MM.1S (cell line): ENCODE measurements at places on chromosomes 6 and 20.

DNA sequence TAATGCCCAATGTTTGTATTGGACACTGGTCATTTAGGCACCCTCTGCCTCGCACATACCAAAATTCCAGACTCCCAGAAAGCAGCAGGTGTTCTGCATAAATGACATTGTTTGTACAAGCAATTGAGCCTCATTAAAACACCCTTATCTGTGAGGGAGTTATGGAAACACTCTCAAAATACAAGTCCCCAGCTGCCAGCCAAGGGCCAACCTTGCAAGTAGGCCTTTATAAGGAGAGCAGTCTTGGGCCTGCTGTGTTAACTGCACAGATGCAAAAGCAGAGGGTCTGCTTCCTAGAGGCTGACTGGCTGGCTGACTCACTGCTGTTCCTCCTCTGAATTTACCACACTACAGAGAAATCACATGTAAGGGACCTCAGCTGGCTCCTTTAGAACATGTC is 150.4 kb upstream of the HMGN3 start:
- no peak for DNase-seq
- no peaks in the 10 kb centered on the region for H3K27me3 ChIP-seq
- no peaks in the 10 kb centered on the region for H3K4me1 ChIP-seq
- H3K4me3 ChIP-seq = no peak overlapping the region

DNA sequence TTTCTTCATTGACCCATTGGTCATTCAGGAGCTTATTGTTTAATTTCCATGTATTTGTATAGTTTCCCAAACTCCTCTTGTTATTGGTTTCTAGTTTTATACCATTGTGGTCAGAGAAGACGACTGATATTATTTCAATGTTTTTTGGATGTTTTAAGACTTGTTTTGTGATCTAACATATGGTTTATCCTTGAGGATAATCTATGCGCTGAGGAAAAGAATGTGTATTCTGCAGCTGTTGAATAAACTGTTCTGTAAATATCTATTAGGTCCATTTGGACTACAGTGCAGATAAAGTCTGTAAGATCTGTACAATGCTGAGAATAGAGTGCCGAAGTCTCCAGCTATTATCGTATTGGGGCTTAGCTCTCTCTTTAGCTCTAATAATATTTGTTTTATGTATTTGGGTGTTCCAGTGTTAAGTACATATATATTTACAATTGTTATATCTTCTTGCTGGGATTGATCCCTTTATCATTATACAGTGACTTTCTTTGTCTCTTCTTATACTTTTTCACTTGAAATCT is 223.3 kb upstream of the ZNF217 start:
- no peaks in the 10 kb centered on the region for H3K27me3 ChIP-seq
- H3K4me3 ChIP-seq = no peak overlapping the region
- no peak for DNase-seq
- no peak overlapping the region for H3K27ac ChIP-seq
- H3K4me1 ChIP-seq = no peaks in the 10 kb centered on the region

- no peaks in the 10 kb centered on the region for H3K27me3 ChIP-seq
- no peaks in the 10 kb centered on the region for H3K4me1 ChIP-seq
- H3K4me3 ChIP-seq = no peak overlapping the region
- DNase-seq = no peak
Observed at GRCh38 chr6:153476243-153476642, 345.2 kb upstream of the RGS17 start.

GRCh38 chr6:142679907-142680700 is 264.9 kb downstream of the HIVEP2 start:
- H3K27me3 ChIP-seq = no peaks in the 10 kb centered on the region
- H3K4me3 ChIP-seq = no peak overlapping the region
- H3K4me1 ChIP-seq = no peaks in the 10 kb centered on the region

- no peaks in the 10 kb centered on the region for H3K36me3 ChIP-seq
- H3K27me3 ChIP-seq = no peaks in the 10 kb centered on the region
- H3K4me1 ChIP-seq = no peaks in the 10 kb centered on the region
- H3K27ac ChIP-seq = no peak overlapping the region
- DNase-seq = no peak
- H3K4me3 ChIP-seq = no peak overlapping the region
Observed at GRCh38 chr6:170068496-170068895, 222.4 kb downstream of the DLL1 start.

- H3K4me1 ChIP-seq = no peaks in the 10 kb centered on the region
- no peak overlapping the region for H3K4me3 ChIP-seq
- no peaks in the 10 kb centered on the region for H3K27me3 ChIP-seq
- no peak overlapping the region for H3K27ac ChIP-seq
- H3K36me3 ChIP-seq = no peaks in the 10 kb centered on the region
Observed at GRCh38 chr6:148347441-148348054, 4.9 kb downstream of the SASH1 start.

GRCh38 chr6:43089467-43089866 is 13.4 kb downstream of the PTK7 start:
- DNase-seq = no peak
- H3K4me3 ChIP-seq = no peak overlapping the region
- H3K36me3 ChIP-seq = no peaks in the 10 kb centered on the region

DNA sequence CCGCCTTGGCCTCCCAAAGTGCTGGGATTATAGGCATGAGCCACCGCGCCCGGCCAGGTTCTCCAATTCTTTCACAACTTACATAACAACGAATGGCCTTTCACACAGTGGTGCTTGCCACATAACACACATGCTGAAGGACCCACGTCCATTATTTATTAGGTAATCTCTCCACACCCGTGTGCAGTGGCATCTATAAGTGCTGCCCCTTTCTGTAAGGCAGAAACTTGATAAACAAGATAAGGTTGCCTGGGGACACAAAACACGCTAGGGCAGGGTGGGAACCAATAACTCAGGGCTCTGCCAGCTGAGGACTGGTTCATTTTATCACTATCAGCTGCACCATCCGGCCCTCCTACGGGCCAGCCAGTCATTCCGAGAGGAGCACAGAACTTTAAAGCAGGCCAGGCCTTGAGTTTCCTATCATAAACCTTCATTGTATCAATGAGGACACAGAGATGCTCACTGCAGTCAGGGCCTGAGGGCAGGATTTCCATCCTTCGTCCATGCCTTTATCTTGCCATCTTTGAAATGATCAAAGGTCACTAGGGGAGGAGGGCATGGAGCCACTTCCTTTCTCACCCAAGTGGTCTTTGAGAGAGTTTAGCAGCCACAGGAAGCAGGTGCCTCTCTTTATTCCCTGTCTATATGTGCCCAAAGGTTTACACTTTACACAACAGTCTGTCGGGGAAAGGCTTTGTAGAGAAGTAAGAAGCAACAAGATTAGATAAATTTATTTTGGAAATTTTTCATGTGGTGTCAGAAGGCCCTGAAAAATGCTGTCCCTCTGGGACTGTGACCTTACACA is 37.6 kb downstream of the GPLD1 start:
- no peak for DNase-seq
- no peaks in the 10 kb centered on the region for H3K36me3 ChIP-seq
- H3K4me3 ChIP-seq = no peak overlapping the region
- H3K27me3 ChIP-seq = no peaks in the 10 kb centered on the region

GRCh38 chr6:5763871-5764270 is 242.9 kb downstream of the NRN1 start:
- no peak overlapping the region for H3K4me3 ChIP-seq
- H3K4me1 ChIP-seq = no peaks in the 10 kb centered on the region
- no peak overlapping the region for H3K27ac ChIP-seq
- no peaks in the 10 kb centered on the region for H3K36me3 ChIP-seq

DNA sequence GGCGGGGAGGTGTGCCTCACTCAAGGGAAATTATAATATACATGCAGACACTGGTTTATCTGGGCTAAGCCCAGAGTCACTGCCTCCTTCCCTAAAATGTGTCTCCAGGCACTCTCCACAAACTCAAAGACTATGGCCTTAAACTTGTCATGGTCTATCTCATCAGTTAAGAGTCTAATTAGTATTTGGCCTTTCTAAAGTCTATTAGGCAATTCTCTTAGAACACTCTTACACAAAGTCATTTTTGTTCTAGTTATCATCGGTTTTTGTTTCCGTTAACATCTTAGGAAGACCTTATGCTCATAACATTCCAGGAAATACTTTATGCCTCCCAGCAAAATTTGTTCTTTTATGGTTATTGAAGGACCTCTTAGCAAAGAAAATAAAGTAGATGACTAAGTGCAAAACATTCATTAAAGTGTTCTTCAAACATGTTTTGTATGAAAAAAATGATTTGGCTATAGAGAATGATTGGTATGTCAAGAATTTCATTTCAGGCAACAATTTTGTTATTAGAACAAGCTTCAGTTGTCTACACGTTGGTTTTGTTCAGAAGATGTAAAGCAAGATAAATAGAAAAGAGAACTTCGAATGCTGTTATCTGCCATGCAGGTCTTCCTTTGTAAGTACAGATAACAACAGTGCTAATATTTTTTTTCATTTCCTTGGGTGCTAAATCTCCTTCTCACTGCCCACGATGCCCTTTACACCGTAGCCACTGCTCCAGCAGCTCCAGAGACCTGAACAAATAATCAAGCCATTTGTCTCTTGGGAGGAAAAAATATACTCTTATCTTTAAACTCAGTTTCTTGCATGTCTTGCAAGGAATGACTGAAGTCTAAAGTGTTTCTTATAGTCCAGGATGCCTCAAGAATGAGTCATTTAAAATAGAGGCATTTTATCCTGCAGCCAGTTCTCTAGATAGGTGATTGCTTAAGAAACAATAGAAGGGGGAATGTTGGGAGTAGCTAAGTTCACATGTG is 170.4 kb downstream of the HTR1B start:
- DNase-seq = no peak
- no peaks in the 10 kb centered on the region for H3K4me1 ChIP-seq
- H3K27me3 ChIP-seq = no peaks in the 10 kb centered on the region
- no peaks in the 10 kb centered on the region for H3K36me3 ChIP-seq
- H3K4me3 ChIP-seq = no peak overlapping the region

DNA sequence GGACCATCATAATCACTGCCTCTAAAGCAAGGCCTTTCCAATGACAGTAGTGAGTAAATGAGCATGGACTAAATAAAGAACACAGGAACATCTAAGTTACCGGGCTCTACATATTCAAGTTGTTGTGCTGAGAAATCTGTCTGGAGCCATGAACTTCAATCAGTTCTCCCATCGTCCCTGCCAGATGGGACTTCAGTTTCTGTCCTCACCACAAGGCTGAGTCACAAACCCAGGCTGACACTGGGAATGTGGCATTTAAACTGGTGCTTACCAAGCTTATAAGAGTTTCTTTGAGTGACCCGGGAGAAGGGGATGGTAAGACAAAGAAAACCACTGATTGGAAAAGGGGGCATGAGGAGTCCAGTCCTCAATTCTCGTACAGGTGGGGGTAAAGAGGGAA is 497.0 kb downstream of the MAFB start:
- H3K4me3 ChIP-seq = no peak overlapping the region
- no peaks in the 10 kb centered on the region for H3K36me3 ChIP-seq
- H3K27ac ChIP-seq = no peak overlapping the region
- no peak for DNase-seq
- no peaks in the 10 kb centered on the region for H3K4me1 ChIP-seq

GRCh38 chr6:154167126-154167525 is 128.1 kb downstream of the OPRM1 start:
- 0 out of 2 replicates have a peak, but pooled peaks cover 5% of the 10 kb centered on the region for H3K4me1 ChIP-seq
- no peak overlapping the region for H3K27ac ChIP-seq
- no peak overlapping the region for H3K4me3 ChIP-seq
- no peaks in the 10 kb centered on the region for H3K27me3 ChIP-seq
- no peaks in the 10 kb centered on the region for H3K36me3 ChIP-seq

DNA sequence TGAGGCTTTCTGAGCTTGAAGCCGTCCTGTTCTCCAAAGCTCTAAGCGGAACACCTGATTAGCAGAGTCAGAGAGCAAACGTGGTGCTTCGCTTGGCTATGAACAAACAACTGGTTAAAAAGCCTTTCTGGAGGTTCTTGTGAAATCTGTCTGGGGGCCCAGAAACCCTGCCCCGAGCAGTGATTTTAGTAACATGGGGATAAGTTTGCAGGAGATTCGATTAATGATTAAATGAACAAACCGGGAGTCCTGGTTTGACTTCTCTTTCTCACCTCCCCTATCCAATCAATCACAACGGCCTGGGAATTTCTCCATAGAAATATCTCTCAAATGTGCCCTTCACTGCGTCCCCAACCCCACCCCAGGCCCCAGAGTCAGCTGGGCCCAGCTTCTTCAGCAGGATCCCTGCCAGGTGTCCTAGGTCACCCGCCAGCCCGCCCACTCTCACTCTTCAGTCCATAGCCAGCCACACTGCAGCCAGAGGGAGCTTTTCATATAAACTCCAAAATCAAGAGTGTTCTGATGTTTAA is 43.6 kb downstream of the ZDHHC14 start:
- no peak for DNase-seq
- H3K27ac ChIP-seq = no peak overlapping the region
- no peaks in the 10 kb centered on the region for H3K27me3 ChIP-seq
- no peaks in the 10 kb centered on the region for H3K4me1 ChIP-seq

- no peak for DNase-seq
- no peaks in the 10 kb centered on the region for H3K36me3 ChIP-seq
- no peak overlapping the region for H3K4me3 ChIP-seq
- no peaks in the 10 kb centered on the region for H3K27me3 ChIP-seq
- H3K27ac ChIP-seq = no peak overlapping the region
Observed at GRCh38 chr6:107319906-107320530, 139.3 kb downstream of the PDSS2 start.

GRCh38 chr20:19562426-19562825 is 195.6 kb upstream of the RIN2 start:
- no peaks in the 10 kb centered on the region for H3K36me3 ChIP-seq
- no peak overlapping the region for H3K4me3 ChIP-seq
- no peak for DNase-seq
- H3K27ac ChIP-seq = no peak overlapping the region
- H3K4me1 ChIP-seq = no peaks in the 10 kb centered on the region

- H3K27ac ChIP-seq = no peak overlapping the region
- H3K4me3 ChIP-seq = no peak overlapping the region
- H3K27me3 ChIP-seq = no peaks in the 10 kb centered on the region
- H3K4me1 ChIP-seq = peaks cover 4% of the 10 kb centered on the region
- no peaks in the 10 kb centered on the region; the same call in 1 of the 2 replicates for H3K36me3 ChIP-seq
Observed at GRCh38 chr6:89310929-89311328, 4.2 kb downstream of the GABRR2 start.

- no peaks in the 10 kb centered on the region for H3K27me3 ChIP-seq
- H3K4me3 ChIP-seq = peak overlapping the region; percentile 38; the same call in 1 of the 2 replicates
- DNase-seq = peak; percentile 75
Observed at GRCh38 chr6:27505209-27506027, 32.5 kb upstream of the ZNF184 start.

- DNase-seq = peak; percentile 43
- H3K4me1 ChIP-seq = 0 out of 2 replicates have a peak, but pooled peaks cover 9% of the 10 kb centered on the region
- H3K36me3 ChIP-seq = no peaks in the 10 kb centered on the region
- H3K27ac ChIP-seq = peak overlapping the region; percentile 49; the same call in 1 of the 2 replicates
- H3K4me3 ChIP-seq = peak overlapping the region; percentile 83
Observed at GRCh38 chr6:116616737-116617053, 416 bp downstream of the RSPH4A start.

GRCh38 chr20:62898970-62899632 is 27.2 kb downstream of the DIDO1 start:
- H3K4me3 ChIP-seq = no peak overlapping the region
- H3K36me3 ChIP-seq = peaks cover 15% of the 10 kb centered on the region
- H3K27me3 ChIP-seq = no peaks in the 10 kb centered on the region
- peaks cover 10% of the 10 kb centered on the region for H3K4me1 ChIP-seq
- peak; percentile 42 for DNase-seq
- peak overlapping the region; percentile 54; the same call in 1 of the 2 replicates for H3K27ac ChIP-seq

DNA sequence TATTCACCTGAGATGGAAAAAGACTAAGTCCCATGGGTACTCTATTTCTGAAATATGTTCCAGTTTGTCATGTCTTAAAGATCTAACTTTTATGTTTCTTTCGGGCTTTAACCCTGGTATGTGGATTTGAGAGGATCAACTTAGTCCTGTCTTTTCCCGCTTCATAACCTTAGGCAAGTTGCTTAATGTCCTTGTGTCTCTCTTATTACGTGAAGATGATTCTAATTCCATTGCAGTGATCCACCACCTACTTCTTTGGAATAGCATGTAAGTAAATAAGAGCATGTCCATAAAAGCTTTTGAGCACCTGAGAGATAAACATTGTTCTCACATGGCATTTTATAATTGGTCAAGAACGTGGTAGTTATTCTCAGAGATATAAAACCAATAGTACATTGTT is 23.0 kb downstream of the SPTLC3 start:
- no peak for DNase-seq
- no peaks in the 10 kb centered on the region for H3K4me1 ChIP-seq
- no peak overlapping the region for H3K4me3 ChIP-seq
- no peaks in the 10 kb centered on the region for H3K36me3 ChIP-seq
